A673 (cell line): ENCODE measurements at places on chromosomes 6 and 20. TPM values are rescaled to one million over a fixed set of nuclear protein-coding genes. Genes with fewer than 3 reads are reported as not detected.
A peak's percentile ranks its signal among the peaks of the same experiment; 100 is the strongest.

Gene CFB
- 0.32 TPM in 1 of 2 replicates, not detected in the other for total RNA-seq

Gene POPDC3
- 0.62 and 1.4 TPM in 2 replicates for total RNA-seq

Gene NKX2-2
- 78.8 and 85.1 TPM in 2 replicates for total RNA-seq

Gene C2
- 0.56 and 1.2 TPM in 2 replicates for total RNA-seq

Gene PGBD1
- total RNA-seq: 11.3 and 11.6 TPM in 2 replicates

Gene BPIFA1
- not detected in 2 replicates for total RNA-seq

Gene MUC22
- not detected in 2 replicates for total RNA-seq

GRCh38 chr6:6674872-6675271 lies 86.4 kb downstream of the LY86 start:
- peak; percentile 36 for DNase-seq
- H3K27me3 ChIP-seq: no peaks in the 10 kb centered on the region
- H3K36me3 ChIP-seq: no peaks in the 10 kb centered on the region
- H3K27ac ChIP-seq: no peak overlapping the region
- H3K4me1 ChIP-seq: peaks cover 14% of the 10 kb centered on the region

GRCh38 chr6:31007694-31008093 lies 2.6 kb upstream of the MUC22 start:
- H3K27me3 ChIP-seq: no peaks in the 10 kb centered on the region
- no peaks in the 10 kb centered on the region for H3K4me1 ChIP-seq
- H3K4me3 ChIP-seq: no peak overlapping the region
- no peaks in the 10 kb centered on the region for H3K36me3 ChIP-seq
- no peak overlapping the region for H3K27ac ChIP-seq
- peak; percentile 19 for DNase-seq

DNA sequence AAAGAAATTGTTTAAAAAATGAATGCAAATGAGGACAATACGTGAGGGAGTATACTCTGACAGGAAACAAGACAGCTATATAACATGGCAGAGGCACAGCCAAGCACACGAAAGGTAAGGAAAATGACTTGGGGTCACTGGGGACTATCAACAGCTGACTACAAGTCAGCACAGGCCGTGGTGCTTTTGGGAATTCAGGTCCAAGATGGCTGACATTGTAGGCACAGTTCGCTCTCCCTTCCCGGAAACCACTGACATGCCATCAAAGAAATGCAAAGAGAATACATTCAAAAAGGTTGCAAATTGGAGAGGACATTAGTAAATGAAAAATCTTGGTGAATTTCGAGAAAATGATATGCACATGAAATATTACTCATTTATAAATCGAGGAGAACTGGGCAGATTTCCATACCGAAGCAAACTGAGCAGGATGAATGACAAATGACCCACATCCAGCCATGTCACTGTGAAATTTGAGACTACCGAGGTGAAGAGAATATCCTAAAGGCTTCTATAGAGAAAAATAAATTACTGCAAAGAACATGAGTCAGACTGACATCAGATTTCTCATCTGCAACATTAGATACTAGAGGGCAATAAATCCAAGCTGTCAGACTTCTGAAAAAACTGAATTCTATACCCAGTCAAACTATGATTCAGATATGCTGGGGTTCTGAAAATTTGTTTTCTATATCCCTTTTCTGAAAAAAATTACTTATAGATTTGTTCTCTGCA lies 391.1 kb downstream of the BTBD9 start:
- DNase-seq: peak; percentile 24
- no peak overlapping the region for H3K4me3 ChIP-seq
- no peaks in the 10 kb centered on the region for H3K36me3 ChIP-seq
- H3K4me1 ChIP-seq: no peaks in the 10 kb centered on the region
- no peak overlapping the region for H3K27ac ChIP-seq

DNA sequence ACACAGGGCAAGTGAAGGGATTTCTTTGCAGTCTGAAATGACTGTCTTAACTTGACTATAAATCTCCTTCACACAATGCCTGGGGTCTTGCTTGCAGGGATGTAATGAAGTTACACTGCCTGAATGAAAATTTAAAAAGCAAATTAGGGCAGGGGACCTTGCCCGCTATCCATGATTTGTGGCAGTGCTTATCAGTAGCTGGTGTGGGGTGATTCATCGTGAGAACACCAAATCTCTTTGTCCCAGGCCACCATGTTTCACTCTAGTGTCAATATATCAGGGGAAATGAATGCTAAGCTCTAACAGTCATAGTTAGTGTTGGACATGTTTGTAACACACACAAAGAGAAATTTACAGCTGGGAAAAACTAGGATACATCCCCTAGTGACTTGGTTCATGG lies 713.7 kb upstream of the EPHA7 start:
- DNase-seq: no peak
- no peak overlapping the region for H3K27ac ChIP-seq
- H3K4me3 ChIP-seq: no peak overlapping the region

- H3K27ac ChIP-seq: peak overlapping the region; percentile 28
- peak overlapping the region; percentile 5 for H3K4me3 ChIP-seq
- no peaks in the 10 kb centered on the region for H3K36me3 ChIP-seq
- H3K4me1 ChIP-seq: peaks cover 20% of the 10 kb centered on the region
- peak; percentile 11 for DNase-seq
- H3K27me3 ChIP-seq: no peaks in the 10 kb centered on the region
Observed at GRCh38 chr20:35087791-35088190, 4.8 kb downstream of the TRPC4AP start.

DNA sequence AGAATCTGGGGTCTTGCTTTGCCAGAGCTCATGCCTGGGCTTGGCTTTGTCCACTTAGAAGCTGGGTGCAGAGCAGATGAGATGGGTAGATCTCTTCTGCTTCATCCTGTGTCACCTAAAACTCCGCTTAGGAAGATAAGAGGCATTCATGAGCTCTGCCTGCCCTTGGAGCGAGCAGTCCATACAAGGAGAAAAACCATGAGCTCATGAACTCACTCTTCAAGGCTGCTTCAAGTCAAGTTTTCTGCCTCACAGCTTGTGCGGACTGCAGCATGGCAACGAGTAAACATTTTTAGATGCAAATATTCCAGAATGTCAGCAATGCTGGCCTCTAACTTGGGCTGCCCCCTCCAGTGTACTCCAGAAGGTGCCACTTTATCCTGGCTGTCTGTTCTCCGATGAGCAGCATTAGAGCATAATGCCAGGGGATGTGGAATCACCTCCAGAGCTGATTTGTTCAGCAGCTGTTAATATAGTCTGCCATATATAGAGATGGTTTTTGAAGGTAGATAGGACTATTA lies 10.7 kb upstream of the UQCC2 start:
- H3K36me3 ChIP-seq: no peaks in the 10 kb centered on the region
- H3K4me1 ChIP-seq: no peaks in the 10 kb centered on the region
- no peaks in the 10 kb centered on the region for H3K27me3 ChIP-seq
- no peak for DNase-seq

DNA sequence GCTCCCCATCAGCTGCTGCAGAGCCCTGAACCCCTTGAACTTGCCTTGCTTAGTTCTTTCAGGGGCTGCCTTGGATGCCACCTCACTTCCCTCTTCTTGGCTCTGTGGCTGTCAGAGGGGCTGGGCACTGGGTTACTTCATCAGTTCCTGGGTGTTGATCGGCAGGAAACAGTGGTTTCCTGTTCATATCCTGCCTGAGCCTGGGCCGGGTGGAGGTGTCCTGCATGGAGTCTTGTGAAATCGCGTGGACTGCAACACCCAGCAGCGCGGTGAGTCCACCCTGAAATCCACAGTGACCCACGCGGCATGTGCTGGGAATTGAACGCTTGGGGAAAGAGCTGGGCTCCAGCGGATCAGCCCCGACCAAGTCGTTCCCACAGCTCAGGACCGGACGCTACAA lies 97.5 kb downstream of the CDH26 start:
- H3K27ac ChIP-seq: peak overlapping the region; percentile 71
- H3K4me3 ChIP-seq: peak overlapping the region; percentile 20
- no peaks in the 10 kb centered on the region for H3K27me3 ChIP-seq

GRCh38 chr6:127468936-127469335 lies 9.7 kb upstream of the KIAA0408 start:
- H3K27me3 ChIP-seq: no peaks in the 10 kb centered on the region
- DNase-seq: no peak
- H3K27ac ChIP-seq: no peak overlapping the region
- no peaks in the 10 kb centered on the region for H3K4me1 ChIP-seq

GRCh38 chr6:67121115-67121514 lies 1414.1 kb upstream of the EYS start:
- no peaks in the 10 kb centered on the region for H3K27me3 ChIP-seq
- H3K4me1 ChIP-seq: no peaks in the 10 kb centered on the region
- no peak overlapping the region for H3K4me3 ChIP-seq
- no peak for DNase-seq
- no peak overlapping the region for H3K27ac ChIP-seq

DNA sequence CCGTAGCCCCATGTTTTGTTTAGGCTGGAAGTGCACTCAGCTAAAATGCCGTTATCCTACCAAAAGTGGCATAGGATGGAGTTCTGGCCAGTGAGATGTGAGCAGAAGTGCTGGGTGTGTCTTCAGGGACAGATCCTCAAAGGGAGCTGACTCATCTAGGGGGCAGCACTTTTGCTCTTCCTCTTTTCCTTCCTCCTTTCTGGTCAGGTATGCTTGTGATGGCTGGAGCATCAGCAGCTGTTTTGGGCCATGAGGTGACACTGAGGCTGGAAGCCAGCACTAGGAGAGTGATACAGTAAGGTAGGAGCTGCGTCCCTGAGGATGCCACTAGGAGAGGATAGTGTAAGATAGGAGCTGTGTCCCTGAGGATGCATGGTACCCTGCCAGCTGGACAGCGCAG lies 4.6 kb upstream of the OSBPL2 start:
- H3K36me3 ChIP-seq: no peaks in the 10 kb centered on the region
- no peaks in the 10 kb centered on the region for H3K27me3 ChIP-seq
- no peak overlapping the region for H3K4me3 ChIP-seq
- no peak overlapping the region for H3K27ac ChIP-seq

GRCh38 chr6:68679399-68679798 lies 44.3 kb downstream of the ADGRB3 start:
- no peak overlapping the region for H3K4me3 ChIP-seq
- no peaks in the 10 kb centered on the region for H3K36me3 ChIP-seq
- no peak overlapping the region for H3K27ac ChIP-seq
- DNase-seq: no peak
- H3K4me1 ChIP-seq: peaks cover 11% of the 10 kb centered on the region

- DNase-seq: no peak
- H3K27ac ChIP-seq: no peak overlapping the region
- H3K4me3 ChIP-seq: no peak overlapping the region
- peaks cover 18% of the 10 kb centered on the region for H3K4me1 ChIP-seq
Observed at GRCh38 chr6:42257063-42257462, 39.4 kb upstream of the MRPS10 start.

DNA sequence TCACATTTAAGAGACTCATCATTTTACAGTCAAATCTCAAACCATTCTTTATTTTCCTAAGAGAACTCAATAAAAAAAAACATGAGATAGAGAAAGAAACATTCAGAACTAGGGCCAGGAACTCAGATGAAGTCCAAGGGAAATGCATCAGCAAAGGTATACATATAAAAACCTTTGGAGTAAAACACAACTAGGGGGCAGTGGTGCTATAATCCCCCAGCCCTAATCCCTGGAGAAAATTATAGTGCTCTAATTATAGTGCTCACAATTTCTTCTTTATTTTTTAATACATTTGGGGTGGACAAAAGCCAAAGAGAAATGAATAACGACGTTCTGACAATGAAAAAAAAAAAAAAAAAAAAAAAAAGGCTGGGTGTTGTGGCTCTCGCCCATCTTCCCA lies 100.6 kb upstream of the EMILIN3 start:
- no peak overlapping the region for H3K27ac ChIP-seq
- DNase-seq: no peak
- H3K36me3 ChIP-seq: peaks cover 7% of the 10 kb centered on the region
- H3K4me3 ChIP-seq: no peak overlapping the region
- H3K27me3 ChIP-seq: no peaks in the 10 kb centered on the region
- no peaks in the 10 kb centered on the region for H3K4me1 ChIP-seq

DNA sequence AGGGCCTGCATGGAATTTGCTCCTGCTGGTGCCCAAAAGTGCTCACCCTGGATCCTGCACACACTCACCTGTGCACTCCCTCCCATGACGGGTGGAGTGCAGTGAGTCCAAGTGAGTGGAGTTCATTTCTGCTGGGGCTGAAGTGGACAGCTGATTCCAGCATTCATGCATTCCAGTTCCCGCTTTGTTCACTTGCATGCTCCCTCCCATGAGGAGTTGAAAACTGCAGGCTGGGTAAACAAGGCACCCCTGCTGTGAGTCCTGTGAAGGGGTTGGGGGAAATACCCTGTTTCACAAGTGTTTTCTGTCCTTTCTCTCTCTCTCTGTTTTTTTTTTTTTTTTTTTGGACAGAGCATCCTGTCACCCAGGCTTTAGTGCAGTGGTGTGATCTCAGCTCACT lies 454.1 kb upstream of the NOX3 start:
- no peak overlapping the region for H3K27ac ChIP-seq
- no peak overlapping the region for H3K4me3 ChIP-seq
- no peak for DNase-seq
- no peaks in the 10 kb centered on the region for H3K4me1 ChIP-seq
- H3K36me3 ChIP-seq: no peaks in the 10 kb centered on the region
- H3K27me3 ChIP-seq: no peaks in the 10 kb centered on the region

DNA sequence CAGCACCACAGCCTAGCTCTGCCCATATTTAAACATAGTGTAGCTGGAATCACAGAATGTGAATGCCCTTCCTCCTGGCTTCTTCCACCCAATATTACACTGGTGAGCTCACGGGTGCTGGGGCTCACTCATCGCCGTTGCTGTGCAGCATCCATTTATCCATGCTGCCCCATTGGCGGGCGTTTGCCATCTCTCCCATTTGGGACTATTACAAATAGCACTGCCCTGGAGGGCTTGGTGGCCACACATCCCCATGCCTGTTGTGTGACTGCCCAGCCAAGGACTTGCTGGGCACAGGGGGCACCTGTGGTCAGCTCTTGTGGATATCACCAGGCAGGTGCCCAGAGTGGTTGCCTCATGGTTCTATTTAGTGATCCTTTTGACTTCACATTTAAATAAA lies 54.5 kb upstream of the ENTPD6 start:
- DNase-seq: no peak
- peaks cover 38% of the 10 kb centered on the region for H3K27me3 ChIP-seq
- H3K27ac ChIP-seq: no peak overlapping the region
- H3K4me3 ChIP-seq: no peak overlapping the region

DNA sequence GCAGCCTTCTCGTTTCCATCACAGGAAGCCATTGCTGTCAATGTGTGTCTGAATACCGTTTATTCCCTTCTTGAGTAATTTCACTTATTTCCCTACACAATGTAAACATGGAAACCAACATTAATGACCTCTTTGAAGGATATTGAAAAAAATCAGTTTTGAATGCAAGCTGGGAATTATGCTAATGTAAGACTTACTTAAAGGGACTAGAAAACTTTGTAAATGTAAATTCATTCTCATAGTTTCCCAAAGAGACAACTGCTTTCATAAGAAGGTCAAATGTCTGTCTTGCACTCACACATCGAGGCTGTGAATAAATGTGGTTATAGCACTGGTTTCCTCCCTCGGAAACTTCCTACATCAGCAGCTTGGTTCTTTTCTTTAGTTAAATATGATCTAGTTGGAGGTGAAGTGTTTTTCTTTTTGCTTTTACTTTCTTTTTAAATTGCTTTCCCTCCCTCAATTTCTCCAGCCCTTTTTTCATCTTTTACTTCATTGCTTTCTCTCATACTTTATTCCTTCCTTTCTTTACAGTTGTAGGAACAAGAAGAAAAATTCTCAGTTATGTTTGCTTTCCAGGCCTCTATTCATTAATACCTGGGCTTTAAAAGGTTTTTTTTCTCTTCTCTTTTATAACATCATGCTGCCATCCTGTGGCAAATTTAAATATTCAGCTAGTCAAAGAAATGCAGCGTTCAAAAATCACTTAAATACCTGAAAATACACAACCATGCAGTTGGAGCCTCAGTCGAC lies 108.3 kb downstream of the TNFAIP3 start:
- DNase-seq: peak; percentile 12
- peaks cover 7% of the 10 kb centered on the region for H3K27me3 ChIP-seq
- no peak overlapping the region for H3K4me3 ChIP-seq
- no peaks in the 10 kb centered on the region for H3K36me3 ChIP-seq
